SJCRH30 (cell line): ENCODE measurements at places on chromosomes 2 and 18. TPM values are rescaled to one million over a fixed set of nuclear protein-coding genes. Genes with fewer than 3 reads are reported as not detected.

The UGT1A8 gene
- not detected in 2 replicates for total RNA-seq

The PARD6G gene
- 8.2 and 9.1 TPM in 2 replicates for total RNA-seq

The PPP1R1C gene
- not detected in 2 replicates for total RNA-seq

The TSN gene
- 128 and 131 TPM in 2 replicates for total RNA-seq

GRCh38 chr2:15492773-15493325, 68.3 kb downstream of the NBAS start:
- no peaks in the 10 kb centered on the region for H3K4me1 ChIP-seq
- DNase-seq = no peak
- H3K27me3 ChIP-seq = no peaks in the 10 kb centered on the region
- H3K4me3 ChIP-seq = no peak overlapping the region
- H3K36me3 ChIP-seq = no peaks in the 10 kb centered on the region
- H3K27ac ChIP-seq = no peak overlapping the region

DNA sequence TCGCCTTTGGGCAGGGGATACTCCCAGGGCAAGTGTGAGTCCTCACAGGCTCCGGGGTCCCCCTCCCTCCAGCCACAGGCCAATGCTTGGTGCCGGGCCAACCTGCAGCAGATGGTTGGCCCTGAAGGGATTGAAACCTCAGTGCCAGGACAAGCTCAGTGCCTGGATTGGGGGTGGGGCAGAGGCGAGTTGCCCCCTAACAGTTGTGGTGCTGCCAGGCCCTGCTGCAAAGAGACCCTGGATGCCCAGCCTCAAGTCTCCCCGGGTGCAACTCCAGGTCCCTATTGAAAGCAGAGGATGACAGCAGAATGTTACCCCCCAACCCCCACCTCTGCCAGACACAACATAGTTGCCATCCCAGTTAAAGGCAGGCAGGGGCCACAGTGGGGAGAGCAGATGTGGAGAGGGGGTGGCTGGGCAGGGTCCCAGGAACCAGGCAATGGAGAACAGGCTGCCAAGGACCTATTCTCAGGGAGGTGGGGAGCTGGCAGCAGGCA, 9.5 kb upstream of the RNF103 start:
- DNase-seq = no peak
- peaks cover 5% of the 10 kb centered on the region; the same call in 1 of the 2 replicates for H3K4me1 ChIP-seq
- no peak overlapping the region for H3K27ac ChIP-seq
- H3K36me3 ChIP-seq = no peaks in the 10 kb centered on the region

DNA sequence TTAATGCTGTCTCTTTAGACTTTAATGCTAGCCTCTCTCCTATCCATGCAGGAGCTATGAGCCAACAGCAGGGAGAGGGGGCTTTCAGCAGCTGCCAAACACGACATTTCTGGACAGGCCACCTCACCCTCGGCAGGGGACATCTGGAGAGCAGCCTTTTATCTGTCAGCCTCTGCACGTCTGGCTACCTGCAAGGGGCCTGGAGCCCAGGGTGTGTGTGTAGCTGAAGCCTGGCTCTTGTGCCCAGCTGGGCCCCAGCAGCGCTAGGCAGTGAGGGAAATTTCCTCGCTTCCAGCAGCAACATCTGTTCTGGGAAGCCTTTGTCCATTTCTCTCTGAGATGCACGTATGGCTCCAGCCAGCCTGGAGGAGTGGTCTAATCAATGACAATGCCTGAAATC, 728.7 kb upstream of the ID2 start:
- H3K4me3 ChIP-seq = no peak overlapping the region
- no peaks in the 10 kb centered on the region for H3K4me1 ChIP-seq
- peaks cover 6% of the 10 kb centered on the region for H3K27me3 ChIP-seq
- no peak overlapping the region for H3K27ac ChIP-seq

DNA sequence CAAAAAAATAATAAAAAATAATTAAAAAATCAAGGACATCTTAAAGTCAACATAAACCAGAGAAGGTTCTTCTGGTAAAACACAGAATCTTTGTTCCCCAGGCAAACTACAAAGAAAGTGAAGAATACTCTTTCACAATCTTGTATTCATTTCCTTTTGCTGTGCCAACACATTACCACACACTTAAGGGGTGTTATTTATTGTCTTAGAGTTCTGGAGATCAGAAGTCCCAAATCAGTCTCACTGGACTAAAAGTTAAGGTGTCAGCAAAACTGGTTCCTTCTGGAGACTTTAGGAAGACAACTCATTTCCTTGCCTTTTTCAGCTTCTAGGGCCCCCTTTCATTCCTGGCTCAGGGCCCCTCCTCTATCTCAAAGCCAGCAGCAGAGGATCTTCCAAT, 12.2 kb upstream of the CAB39 start:
- H3K36me3 ChIP-seq = no peaks in the 10 kb centered on the region
- H3K4me3 ChIP-seq = no peak overlapping the region
- no peaks in the 10 kb centered on the region for H3K4me1 ChIP-seq
- DNase-seq = no peak

DNA sequence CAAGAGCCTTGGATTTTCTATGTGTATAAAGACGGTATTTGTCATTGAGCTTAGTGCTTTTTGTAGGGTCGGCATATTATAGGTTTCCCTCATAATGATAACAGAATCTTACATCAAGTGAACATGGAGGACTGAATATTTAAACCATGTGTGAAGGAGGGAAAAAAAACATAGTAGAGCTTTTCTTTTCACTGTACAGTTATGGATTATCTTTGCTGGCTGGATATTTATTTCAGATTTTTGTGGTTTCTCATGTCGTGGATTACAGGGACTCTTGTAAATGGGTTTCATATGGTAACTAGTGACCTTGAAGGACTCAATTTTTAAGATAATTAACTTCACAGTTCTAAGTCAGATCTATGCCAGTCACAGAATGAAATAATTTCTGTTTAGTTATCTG, 330.2 kb upstream of the NRP2 start:
- no peaks in the 10 kb centered on the region for H3K36me3 ChIP-seq
- DNase-seq = no peak
- no peak overlapping the region for H3K4me3 ChIP-seq

DNA sequence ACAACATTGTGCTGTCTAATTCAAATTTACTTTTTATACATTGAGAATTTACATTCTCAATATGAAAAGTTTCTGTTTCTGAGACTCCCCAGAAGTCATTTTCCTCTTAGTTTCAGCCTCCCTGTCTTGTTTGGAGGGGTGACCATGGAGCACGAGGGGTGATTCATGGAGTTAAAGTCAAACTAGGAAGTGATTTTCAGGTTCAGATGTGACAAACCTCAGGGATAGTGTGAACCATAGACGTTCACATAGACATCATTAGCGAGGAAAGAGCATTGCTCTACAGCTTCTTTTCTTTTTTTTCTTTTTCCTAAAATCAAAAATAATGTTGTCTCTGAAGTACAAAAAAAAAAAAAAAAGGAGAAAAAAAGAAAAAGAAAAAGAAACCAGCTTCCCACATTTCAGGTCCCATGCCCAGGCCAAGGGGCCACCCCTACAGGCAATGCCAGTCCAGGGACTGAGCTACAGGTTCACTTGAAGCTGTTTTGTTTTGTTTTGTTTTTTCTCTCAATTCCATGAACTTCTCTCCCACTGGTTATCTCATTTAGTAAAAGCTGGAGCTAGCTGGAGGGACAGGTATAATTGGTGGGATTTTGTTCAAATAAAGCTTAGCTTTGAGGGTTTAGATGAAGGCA, 18.1 kb upstream of the LCLAT1 start:
- no peaks in the 10 kb centered on the region for H3K36me3 ChIP-seq
- no peak overlapping the region for H3K27ac ChIP-seq
- no peak overlapping the region for H3K4me3 ChIP-seq
- H3K4me1 ChIP-seq = no peaks in the 10 kb centered on the region

GRCh38 chr2:189168856-189169499, 10.6 kb downstream of the COL5A2 start:
- H3K27me3 ChIP-seq = no peaks in the 10 kb centered on the region
- DNase-seq = no peak
- H3K27ac ChIP-seq = no peak overlapping the region

- H3K27ac ChIP-seq = no peak overlapping the region
- H3K27me3 ChIP-seq = no peaks in the 10 kb centered on the region
- no peaks in the 10 kb centered on the region for H3K36me3 ChIP-seq
- H3K4me3 ChIP-seq = no peak overlapping the region
- no peak for DNase-seq
- no peaks in the 10 kb centered on the region for H3K4me1 ChIP-seq
Measured at GRCh38 chr2:207148020-207148419, 17.7 kb downstream of the KLF7 start.

DNA sequence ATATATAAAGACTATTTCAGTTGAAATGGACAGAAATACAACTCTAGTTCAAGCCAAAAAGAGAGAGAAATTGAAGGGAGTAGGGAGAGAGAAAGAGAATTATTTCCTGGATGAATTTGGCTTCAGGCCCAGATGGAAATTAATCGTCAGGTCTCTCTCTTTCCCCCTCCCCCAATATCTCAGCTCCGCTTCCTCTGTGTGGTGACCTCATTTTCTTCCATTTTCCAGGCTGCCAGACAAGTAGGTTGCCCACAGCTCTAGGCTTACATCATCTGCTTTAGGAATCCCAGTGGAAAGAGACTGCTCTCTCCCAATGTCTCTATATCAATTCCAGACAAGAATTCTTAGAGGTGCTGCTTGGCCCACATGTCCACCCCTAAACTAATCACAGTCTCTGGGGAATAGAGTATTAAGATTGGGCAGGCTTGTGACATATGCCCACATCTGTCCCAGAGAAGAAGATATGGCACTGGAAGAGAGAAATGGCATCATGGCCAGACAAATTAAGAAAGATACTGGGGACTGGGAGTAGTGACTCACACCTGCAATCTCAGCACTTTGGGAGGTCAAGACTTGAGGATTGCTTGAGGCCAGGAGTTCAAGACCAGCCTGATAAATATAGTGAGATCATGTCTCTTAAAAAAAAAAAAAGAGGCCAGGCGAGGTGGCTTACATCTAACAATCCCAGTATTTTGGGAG, 37.2 kb upstream of the CFAP36 start:
- H3K36me3 ChIP-seq = no peaks in the 10 kb centered on the region
- H3K4me1 ChIP-seq = peaks cover 5% of the 10 kb centered on the region
- H3K4me3 ChIP-seq = no peak overlapping the region
- peak; percentile 73 for DNase-seq
- no peaks in the 10 kb centered on the region for H3K27me3 ChIP-seq

GRCh38 chr2:8357738-8358518, 323.9 kb upstream of the ID2 start:
- no peaks in the 10 kb centered on the region for H3K27me3 ChIP-seq
- H3K4me1 ChIP-seq = no peaks in the 10 kb centered on the region
- no peaks in the 10 kb centered on the region for H3K36me3 ChIP-seq
- no peak for DNase-seq

GRCh38 chr2:226483143-226483542, 316.5 kb downstream of the IRS1 start:
- H3K27me3 ChIP-seq = no peaks in the 10 kb centered on the region
- no peaks in the 10 kb centered on the region for H3K36me3 ChIP-seq
- H3K4me3 ChIP-seq = no peak overlapping the region
- DNase-seq = peak; percentile 15
- peaks cover 32% of the 10 kb centered on the region for H3K4me1 ChIP-seq
